CD4-positive, alpha-beta T cell treated with Interleukin-21 for 1 hour (primary cell): ENCODE measurements at places on chromosomes 13 and 19.

GRCh38 chr19:33157906-33158305, 26.0 kb downstream of the WDR88 start:
- DNase-seq = no peak

DNA sequence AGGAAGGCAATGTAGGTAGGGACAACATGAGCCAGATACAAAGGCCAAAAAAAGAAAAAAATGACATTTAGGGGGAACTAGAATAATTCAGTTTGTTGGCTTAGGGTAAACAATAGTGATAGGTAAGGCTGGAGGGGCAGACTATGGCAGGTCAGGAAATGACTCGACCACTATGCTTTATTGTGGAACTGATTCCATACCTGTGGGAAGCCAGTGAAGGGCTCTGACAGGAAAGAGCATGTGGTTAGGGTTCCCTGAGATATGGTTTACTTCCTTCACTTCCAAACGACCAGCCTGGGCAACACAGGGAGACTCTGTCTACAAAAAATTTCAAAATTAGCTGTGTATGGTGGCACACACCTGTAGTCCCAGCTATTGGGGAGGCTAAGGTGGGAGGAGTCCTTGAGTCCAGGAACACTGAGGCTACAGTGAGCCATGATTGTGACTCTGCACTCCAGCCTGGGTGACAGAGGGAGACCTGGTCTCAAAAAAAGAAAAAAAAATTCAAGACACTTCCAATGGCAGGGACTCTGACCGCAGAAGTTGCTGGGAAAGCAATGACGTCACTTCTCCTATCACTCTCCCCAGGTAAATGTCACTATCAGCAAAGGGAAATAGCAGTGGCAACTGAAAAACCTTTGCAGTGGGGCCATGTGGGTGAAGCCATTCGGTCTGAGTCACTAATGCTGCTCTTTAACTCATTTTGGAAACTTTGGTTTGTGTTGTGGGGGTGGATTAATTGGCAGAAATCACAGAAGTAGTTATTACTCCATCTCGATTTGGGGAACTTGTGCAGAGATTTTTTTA, 192.8 kb upstream of the TSC22D1 start:
- no peak for DNase-seq

DNA sequence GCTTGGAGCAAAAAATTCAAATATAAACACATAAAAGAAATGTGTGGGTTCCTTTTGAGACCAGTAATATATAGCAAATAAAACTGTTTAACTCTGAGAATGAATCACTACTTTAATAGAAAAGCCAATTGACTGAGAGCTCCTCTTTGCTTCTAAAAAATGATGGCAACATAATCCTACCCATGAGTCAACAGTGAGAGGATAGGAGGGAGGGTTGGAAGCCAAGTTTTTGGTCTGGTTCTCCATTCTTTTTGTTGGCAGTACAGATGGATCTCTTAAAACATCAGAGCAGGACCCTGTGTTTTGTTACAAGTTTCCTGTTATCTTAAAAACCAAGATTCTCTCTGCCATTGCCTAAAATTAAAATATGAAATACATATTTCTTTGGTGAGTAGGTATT, 50.0 kb upstream of the POSTN start:
- no peak for DNase-seq

DNA sequence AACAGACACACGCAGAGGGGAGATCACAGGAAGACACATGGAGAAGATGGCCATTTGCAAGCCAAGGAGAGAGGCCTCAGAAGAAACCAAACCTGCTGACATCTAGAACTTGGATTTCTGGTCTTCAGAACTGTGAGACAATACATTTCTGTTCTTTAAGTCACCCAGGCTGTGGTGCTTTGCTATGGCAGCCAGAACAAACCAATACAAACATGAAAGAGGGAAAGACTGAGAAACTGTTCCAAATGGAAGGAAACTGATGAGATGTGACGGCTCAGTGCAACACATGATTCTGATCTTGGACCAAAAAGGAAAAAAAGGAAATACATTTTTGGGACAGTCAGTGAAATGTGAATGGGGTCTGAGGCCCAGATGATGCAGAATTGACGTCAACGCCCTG, 30.2 kb upstream of the SACS start:
- no peak for DNase-seq

DNA sequence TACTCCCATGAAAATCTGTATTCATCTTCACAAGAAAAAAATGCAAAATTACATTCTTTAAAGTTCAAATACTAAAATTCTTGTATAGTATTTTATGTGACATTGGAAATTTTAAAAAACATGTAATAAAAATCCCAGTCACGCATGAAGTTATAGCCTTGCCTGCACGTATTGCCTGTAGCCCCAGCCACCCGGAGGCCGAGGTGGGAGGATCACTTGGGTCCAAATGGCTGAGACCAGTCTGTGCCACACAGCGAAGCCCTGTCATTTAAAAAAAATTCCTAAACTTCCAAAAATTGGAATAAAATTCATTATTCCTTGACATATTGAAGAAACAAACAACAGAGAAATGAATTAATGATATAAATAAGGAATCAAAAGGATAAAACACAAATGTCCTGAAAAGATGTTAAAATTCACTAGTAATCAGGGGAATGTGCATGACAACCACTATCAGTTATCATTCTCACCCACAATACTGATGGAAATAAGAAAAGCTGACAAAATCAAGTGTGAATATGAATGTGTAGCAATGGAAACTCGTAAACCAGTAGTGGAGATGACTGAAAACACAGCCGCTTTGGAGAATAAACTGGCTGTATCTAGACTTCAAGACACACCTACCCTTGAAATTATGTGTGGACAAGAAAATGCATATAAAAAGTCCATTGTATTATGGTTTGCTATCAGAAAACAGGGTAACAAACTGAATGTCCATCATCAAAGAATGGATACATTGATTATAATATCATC, 7.5 kb downstream of the CARD8 start:
- DNase-seq = no peak

DNA sequence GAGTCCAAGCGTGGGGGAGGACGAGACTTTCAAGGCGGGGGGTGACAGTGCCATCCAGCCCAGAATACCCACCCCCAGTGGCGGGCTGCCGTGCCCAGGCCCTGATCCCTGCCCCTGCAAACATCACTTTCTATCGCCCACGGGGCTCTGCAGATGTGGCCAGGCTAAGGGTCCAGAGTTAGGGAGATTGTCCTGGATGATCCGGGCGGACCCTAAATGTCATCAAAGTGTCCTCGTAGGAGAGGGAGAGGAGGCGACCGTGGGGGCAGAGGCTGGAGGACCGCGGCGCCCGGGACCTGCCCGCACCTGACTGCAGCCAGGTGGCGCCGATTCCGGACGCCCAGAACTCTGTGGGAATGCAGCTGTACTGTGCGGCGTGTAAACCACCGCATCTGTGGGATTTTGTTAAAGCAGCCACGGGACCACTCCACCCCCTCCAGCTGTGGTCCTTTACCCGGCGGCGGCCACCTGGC, 32.4 kb downstream of the GJA3 start:
- DNase-seq = peak; percentile 13

GRCh38 chr13:33199289-33199850, 86.2 kb downstream of the STARD13 start:
- no peak for DNase-seq

DNA sequence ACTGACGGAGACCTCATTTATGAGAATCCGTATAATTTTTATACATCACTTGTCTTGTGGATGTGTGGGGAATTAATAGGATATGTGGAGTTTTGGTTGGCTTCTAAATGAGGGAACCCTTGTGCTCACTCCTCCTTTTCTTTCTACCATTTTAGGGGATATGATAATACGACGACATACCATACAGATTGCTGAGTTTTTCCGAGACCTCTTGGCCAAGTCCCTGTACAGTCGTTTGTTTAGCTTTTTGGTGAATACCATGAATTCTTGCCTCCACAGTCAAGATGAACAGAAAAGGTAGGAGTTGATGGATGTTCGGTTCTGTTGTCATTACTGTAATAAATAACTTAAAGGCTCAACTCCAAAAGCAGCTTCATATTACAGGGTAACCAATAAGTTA, 335.2 kb downstream of the MYO16 start:
- DNase-seq = no peak

GRCh38 chr19:38036707-38037611, 130.0 kb downstream of the SIPA1L3 start:
- no peak for DNase-seq
